Left ventricle myocardium inferior (tissue), 1 donor: ENCODE measurements at places on chromosomes 3 and 15.

GRCh38 chr3:13013566-13013965, 59.7 kb downstream of the IQSEC1 start:
- no peak for DNase-seq

DNA sequence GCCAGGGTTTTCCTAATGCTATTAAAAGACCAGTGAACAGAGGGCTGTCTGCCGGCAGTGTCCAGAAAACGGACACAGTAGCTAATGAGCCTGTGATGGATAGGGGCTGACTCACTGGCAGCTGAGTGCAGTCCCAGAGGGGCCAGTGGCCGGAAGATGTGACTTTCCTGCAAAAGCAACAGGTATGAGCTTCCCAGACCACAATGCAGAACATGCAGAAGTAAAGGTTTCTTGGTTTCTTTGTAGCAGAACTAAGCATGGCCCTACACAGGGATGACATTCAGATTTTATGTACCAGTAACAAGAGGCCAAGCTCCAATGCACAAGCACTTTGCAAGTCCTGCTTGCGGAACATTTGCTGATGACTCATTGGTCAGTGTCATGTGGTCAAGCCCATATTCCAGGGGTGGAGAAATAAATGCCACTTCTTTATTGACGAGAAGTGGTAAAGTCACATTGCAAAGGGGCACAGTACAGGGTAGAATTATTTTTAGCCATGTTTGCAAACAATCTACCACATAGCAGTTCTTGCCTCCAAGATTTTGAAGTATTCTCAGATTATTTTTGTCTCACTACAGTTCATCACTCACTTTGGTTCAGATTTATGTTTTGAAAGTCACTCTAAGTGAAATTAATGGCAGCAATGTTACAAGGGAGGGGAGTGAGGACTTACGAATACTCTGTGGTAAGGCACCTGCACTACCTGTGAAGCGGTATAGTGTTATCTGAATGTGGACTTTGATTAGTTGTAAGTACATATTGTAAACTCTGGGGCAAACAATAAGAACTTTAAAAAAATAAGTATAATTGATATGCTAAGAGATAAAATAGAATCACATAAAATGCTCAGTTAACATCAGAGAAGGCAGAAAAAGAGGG, 263.3 kb downstream of the ABHD5 start:
- no peak for DNase-seq

GRCh38 chr15:85913461-85913860, 118.7 kb upstream of the KLHL25 start:
- DNase-seq = no peak

DNA sequence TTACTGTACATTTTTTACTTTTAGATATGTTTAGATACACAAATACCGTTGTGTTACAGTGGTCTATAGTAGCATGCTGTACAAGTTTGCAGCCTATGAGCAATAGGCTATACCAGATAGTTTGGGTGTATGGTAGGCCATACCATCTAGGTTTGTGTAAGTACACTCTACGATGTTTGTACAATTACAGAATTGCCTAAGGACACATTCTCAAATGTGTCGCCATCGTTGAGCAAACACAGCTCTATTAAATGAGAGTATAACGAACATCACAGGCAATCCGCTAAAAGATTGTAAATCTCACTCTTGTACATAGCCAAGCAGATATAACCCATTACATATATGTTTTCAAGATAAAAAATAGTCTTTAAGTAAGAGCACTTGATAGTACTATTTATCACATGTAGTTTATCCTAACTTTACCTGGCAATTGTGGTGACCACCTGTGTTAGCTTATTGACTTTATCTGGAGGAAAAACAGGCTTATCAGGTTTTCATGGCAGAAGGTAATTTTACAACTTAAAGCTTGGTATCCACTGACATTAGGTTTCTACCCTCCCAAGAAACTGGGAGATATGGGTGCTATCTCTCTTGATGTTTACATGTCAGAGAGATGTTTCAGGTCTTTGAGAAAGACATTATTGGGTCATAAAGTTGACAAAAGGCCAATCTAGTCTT, 898.7 kb downstream of the NSUN3 start:
- no peak for DNase-seq

GRCh38 chr15:52013151-52013791, 5.7 kb upstream of the MAPK6 start:
- DNase-seq = no peak

GRCh38 chr3:32951410-32951811, at the start of gene CCR4:
TSS of gene CCR4 (plus strand) at chr3:32951644. CDS start at chr3:32953423, 1,779 bp downstream.
- DNase-seq = no peak

GRCh38 chr15:64134345-64134829, 17.1 kb upstream of the SNX22 start:
- peak; percentile 68 for DNase-seq

GRCh38 chr3:158718490-158719170, 13.6 kb downstream of the RARRES1 start:
- no peak for DNase-seq

DNA sequence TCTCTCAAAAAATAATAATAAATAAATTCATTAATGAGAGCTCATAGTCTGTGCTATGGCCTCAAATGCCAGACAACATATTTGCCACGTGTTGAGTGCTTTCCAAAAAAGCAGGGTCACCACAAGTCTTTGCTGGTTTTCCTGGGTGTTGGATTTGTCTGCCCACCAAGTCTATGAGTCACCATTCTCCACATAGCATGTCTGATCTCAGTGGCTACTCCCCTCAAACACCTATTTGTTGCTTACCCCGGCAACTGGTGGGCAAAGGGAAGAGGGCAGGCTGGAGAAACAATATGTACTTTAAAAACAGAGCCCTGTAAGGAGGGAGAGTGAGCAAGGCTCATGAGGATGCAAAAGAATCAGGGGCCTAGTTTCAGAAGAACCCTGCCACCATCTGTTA, 120.0 kb upstream of the ARRDC4 start:
- no peak for DNase-seq

DNA sequence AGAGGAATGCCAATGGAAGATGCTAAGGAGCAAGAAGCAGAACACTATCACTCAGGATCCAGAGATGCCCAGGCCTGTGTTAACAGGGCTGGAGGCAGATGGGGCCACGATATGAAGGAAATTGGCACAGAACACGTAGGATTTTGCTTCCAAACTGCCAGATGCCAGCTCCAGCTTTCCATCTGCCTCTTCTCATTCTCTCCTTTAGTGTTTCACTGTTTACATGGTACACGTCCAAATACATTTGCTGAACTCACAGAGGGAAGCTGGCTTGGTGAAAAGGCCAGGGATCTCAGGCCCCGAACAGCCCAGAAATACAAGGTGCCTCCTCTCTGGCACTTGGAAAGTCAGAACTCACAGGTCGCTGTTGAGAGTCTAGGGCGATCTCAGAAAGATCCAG, 187.0 kb downstream of the NTRK3 start:
- DNase-seq = no peak

DNA sequence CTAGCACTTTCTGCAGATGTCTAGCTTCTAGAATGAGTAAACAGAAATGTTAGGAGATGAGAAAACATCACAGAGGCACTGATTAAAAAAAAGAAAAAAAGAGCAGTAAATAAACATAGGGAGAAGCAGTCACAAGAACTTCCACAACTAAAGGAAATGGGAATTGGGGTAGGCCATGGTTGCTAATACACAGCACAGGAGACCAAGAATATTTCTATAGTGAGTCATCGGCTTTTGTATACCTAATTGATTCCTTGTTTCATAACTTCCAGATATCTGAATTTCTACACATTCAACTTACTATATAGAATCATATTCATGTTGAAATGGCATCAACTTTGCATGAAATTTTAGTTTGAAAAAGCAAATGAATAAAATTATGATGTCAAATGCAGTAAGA, 47.3 kb upstream of the TCF12 start:
- DNase-seq = no peak

DNA sequence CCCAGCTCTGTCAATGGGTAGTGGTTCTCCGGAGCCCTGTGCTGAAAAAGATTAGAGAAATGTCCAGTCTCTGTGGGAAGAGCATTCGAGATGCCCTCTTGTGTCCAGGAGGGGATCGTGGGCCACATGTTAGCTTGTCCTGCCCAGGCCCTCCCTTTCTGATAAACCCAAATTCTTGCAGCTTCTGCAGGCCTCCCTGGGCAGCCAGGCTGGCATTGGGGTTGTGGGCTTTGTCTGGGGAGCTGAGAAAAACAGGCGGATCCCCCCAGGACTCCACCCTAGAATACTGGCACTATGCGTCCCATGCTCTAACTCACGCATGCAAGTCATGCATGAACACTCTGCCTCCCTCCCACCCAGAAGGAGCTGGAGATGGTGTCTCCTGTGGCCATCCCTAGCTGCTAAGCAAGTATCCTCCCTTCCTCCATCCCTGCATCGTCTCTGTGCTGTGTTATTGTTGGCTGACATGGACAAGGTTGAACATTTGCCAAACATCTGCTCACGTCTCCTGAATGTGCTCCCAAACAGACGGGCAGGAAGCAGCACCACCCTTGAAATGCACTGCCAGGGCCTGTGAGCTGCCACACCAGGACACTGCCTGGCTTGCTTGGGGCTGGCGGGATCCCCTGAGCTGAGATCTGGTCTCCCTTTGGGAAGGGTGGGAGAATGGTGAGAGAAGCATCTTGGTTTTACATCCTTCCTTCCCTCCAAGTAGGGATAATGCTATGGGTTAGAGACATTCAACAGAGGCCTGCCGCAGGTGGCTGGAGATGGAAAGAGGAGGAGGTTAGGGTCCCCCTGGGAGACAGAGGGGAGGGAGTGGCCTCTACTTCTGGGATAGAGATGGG, 26.5 kb downstream of the CFAP161 start:
- DNase-seq = peak; percentile 65

DNA sequence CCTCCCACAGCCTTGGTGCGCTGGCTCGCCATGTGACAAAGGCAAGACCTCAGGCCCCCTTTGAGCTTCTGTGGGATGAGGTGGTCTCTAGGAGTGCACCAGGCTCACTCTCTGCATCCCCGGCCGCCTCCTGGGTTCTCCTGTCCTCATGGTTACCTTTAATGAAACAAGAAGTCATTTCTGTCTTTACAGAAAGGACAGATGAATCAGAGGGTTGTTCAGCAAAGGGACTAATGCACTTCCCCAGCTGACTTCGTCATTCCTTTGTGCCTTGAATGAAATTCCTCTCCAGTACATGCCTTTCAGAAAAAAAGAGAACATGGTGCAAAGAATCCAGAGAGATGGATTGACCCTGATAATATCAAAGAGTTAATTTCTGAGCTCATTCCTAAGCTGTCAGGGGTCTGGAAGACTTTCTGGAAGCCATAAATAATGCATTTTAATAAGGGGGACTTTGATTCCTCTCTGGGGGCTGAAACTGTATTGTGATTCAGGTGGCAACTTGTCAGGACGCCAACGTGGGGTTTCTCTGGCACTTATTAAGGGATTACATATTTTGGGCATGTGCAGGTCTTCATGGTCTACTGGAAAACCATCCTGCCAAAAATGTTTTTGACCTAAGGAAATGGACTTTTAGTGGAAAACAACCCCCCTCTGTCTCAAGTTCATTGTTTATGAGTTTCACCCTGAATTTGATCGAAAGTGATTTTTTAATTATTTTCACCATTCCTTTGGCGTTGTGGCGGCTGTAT, 122.7 kb downstream of the FBLN2 start:
- DNase-seq = no peak

GRCh38 chr15:90315278-90315982, 36.7 kb upstream of the ZNF774 start:
- peak; percentile 68 for DNase-seq

DNA sequence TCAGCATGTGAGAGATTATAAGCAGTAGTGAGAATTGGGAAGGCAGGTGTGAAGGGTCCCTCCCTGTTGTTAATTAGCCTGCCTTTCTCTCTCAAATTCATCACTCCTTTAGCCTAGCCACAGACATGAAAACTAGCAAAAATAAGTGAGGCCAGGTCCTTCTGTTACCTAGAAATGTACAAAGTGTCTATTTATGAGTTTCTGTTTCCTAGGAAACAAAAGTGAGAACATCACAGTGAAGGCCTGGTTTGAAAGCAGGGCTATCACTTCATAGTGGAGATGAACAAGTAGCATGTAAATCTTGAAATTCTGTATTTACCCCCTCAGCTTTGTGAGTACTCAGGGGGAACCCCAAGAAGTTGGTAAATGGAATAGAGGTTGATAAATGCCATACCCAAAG, 78.2 kb upstream of the UMPS start:
- DNase-seq = no peak
